Kidney epithelial cell (primary cell): ENCODE measurements at places on chromosomes 7 and 10. TPM values are rescaled to one million over a fixed set of nuclear protein-coding genes. Genes with fewer than 3 reads are reported as not detected.

MYL7 gene
- 1.2 and 3.0 TPM in 2 replicates for total RNA-seq

SUN1 gene
- total RNA-seq: 192 and 220 TPM in 2 replicates

TMEM273 gene
- total RNA-seq: 0.42 and 6.3 TPM in 2 replicates

WNT8B gene
- total RNA-seq: 0.07 TPM in 1 of 2 replicates, not detected in the other

SKAP2 gene
- total RNA-seq: 22.0 and 35.6 TPM in 2 replicates

ABCC2 gene
- total RNA-seq: 0.04 and 0.07 TPM in 2 replicates

SCIN gene
- total RNA-seq: 8.6 and 14.7 TPM in 2 replicates

AIFM2 gene
- 12.4 and 12.7 TPM in 2 replicates for total RNA-seq

CEP55 gene
- total RNA-seq: 7.6 and 11.4 TPM in 2 replicates

SOSTDC1 gene
- 0.08 TPM in 1 of 2 replicates, not detected in the other for total RNA-seq

C7orf57 gene
- total RNA-seq: 0.34 TPM in 1 of 2 replicates, not detected in the other

NRBF2 gene
- 27.3 and 28.7 TPM in 2 replicates for total RNA-seq
